ENCODE measurements at places on chromosomes 7 and 10.

GRCh38 chr10:31832261-31832660 is 96.4 kb downstream of the ARHGAP12 start:
- no peak for DNase-seq

DNA sequence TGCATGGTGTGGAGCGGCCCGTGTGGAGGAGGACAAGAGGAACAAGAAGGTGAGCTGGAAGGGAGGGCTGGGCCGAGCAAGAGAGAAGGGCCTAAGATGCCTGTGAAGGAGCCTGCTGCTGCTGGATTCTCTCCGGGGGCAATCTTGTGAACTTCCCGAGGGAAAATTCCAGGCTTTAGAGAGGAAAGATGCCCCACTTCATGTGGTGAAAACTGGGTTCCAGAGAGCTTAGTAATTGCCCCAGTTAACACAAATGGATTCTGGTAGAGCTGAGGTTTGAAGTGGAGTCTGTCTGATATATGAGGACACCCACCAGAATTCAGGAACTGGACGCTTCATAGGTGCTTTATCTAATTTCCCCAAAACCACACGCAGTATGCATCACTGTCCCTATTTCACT is 114.1 kb upstream of the ZMIZ1 start:
- no peak for DNase-seq

DNA sequence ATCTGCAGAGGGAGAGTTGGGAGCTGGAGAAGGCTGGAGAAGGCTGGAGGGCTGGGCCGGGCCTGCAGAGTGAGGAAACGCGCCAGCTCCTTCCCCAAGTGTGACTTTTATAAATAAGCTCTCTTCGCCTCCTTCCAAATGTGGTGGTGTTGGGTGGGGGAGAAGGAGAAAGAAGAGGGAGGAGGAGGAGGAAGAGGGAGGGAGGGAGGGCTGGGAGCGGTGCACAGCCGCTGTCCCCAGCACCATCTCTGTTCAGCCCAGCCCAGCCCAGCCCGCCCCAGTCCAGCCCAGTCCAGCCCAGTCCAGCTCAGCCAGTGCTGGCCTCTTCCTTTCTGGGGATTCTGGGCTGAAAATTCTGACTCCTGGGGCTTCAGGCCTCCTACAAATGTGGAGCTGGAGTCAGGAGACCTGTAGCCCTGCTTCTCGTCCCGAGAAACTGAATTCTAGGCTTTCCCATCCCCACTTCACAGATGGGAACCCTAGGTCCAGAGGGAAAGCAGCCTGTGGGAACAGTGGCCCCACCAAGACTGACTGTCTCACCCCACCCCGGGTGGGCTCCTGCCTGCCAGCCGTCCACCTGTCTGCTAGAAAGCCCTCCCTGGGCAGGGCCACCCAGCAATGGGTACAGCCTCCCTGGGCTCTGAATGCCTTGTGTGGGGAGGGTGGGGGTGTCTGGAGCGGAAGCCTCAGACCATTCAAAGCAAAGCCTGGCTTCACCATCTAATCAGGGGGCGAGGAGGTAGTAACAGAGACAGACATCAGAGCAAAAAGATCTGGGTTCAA is 2.3 kb downstream of the STX1A start:
- no peak for DNase-seq

DNA sequence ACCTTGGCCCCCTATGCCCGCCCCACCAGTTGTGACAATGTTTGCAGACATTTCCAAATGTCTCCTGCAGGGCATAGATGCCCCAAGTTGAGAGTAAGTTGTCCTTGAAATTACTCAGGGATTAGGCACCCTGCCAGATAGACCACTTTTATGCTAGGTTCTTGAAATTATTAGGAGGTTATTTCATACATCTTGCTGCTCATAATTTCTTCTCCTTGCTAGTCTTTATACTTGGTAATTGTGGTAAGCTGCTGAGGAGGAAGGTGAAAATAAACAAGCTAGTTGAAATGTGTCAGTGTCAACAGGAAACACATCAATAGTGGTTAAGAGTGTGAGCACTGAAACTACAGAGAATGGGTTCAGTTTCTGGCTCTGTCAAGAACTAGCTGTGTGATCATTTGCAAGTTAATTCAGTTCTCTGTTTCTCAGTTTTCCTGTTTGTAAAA is 63.7 kb upstream of the AOAH start:
- no peak for DNase-seq

- no peak for DNase-seq
Measured at GRCh38 chr7:8360564-8361153, 72.8 kb upstream of the NXPH1 start.

DNA sequence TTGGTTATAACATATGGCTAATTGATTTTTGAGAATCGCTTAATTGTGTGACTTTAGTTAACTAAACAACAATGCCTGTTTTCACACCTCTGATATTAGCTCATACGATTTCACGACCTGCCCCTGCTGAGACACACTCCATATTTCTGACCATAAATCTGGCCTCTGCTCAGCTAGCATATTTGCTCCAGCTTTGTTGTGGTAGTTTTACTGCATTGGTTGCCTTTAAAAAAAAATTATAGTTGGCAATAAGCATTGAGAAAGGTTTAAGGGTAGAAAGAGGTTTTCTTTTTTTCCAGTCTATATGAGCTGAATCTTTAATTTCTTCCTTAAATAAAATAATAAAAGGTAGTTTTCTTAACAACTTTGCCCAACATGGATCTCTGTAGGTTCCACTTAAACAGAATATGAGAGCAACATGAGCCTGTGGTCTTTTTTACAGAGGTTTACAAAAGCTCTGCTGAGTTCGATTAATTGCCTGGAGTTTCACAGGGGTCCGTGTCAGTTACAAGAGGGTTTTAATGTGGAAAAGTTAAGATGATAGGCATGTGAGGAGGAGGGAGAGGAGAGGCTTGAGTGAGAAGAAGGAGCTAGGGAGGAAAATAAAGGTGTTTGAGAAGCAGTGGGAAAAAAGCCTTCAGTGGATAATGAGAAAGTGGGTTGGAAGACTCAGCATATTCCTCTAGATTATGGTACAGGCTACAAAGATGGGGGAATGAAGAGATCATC is 318.2 kb downstream of the CXCL12 start:
- DNase-seq, result no peak

- no peak for DNase-seq
Measured at GRCh38 chr10:60910543-60910942, 33.4 kb downstream of the RHOBTB1 start.

- DNase-seq, result no peak
Measured at GRCh38 chr7:85895835-85896234, 709.0 kb upstream of the SEMA3D start.

DNA sequence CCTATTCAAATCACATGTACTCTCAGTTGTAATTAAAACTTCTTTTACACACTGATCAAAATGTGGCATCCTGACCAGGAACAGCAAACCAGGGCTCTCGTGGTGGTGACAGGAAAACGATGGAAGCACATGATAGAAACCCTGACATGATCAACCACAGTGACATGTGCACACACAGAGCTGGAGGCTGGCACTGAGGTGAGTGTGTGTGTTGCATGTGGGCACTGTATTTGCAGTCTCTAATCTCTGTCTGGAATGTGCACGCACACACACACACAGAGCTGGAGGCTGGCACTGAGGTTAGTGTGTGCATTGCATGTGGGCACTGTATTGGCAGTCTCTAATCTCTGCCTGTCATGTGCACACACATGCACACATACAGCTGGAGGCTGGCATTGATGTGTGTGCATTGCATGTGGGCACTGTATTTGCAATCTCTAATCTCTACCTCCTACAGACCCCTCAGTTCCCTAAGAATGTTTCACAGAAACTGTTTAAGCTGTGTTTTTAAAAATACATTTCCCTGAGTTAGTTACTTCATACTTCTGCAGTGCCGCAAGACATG is 406.9 kb downstream of the SFMBT2 start:
- no peak for DNase-seq

DNA sequence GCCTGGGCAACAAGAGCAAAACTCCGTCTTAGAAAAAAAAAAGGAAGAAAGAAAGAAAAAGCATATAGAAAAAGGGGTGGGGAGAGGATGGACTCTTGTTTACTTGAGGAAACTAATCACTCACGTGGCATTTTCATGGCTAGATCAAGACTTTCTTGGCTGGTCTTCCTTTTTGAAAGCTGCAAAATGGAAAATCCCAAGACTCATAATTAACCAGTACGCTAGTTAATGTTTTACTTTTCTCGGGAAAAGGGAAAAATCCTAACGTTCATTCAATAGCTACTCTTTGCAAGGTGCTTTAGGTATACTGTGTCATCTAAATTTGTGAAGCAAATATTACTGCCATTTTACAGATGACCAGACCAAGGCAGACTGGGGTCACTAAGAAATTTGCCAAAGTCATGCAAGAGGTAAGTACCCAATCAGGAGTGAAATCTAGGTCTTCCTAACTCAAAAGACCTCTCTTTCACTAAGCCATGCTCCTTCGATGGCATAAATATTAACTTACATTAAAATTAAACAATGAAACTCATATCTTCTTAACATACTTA is 24.4 kb downstream of the NAPEPLD start:
- peak; percentile 85 for DNase-seq

DNA sequence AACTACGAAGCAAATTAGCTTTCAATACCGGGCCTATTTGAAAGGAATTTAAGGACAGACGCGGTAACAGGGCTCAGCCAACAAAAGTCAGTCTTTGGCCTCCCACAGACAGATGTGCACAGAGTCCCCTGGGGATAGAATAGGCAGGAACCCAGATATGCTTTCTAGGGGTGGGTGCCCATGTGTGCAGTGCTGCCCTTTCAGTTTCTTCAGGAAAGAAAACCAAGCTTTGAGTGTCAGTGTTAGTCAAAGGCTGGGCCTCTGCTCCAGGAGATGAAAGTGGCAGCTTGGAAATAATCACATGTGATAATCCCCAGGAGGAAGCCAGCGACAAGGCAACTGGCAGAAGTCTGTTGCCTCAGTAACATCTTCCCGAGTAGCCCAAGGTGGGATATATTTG is 43.8 kb upstream of the CSTF2T start:
- no peak for DNase-seq

GRCh38 chr10:73997787-73998622 is at the start of gene VCL:
Gene VCL, plus strand, starts transcription at chr10:73998116. Its CDS starts 92 bp downstream, at chr10:73998208.
- DNase-seq, result peak; percentile 99
